ENCODE measurements at places on chromosomes 6 and 20. TPM values are rescaled to one million over a fixed set of nuclear protein-coding genes. Genes with fewer than 3 reads are reported as not detected.
A peak's percentile ranks its signal among the peaks of the same experiment; 100 is the strongest.

SIGLEC1 gene
- not detected for total RNA-seq

ZC3H12D gene
- 15.0 TPM for total RNA-seq

DNA sequence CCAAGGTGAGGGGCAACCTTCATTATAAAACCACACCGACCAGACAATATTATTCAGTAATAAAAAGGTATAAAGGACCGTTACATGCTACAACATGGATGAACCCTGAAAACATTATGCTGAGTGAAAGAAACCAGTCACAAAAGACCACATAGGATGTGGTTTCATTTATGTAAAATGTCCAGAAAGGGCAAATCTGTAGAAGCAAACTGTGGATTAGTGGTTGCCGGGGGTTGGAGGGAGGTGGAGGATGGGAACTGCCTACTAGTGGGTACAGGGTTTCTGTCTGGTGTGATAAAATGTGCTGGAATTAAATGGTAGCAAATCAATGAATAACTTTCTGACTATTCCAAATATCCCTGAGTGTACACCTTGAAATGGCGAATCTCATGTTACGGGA lies 10.2 kb upstream of the PRND start:
- no peak for DNase-seq

- DNase-seq, result no peak
Observed at GRCh38 chr20:21520702-21521595, 7.1 kb upstream of the NKX2-2 start.

- DNase-seq, result no peak
Observed at GRCh38 chr6:22970004-22970403, 400.6 kb downstream of the HDGFL1 start.

GRCh38 chr6:38876475-38876874 lies 161.4 kb downstream of the DNAH8 start:
- DNase-seq, result peak; percentile 25

CFB gene
- not detected for total RNA-seq

ID4 gene
- total RNA-seq, result not detected

ARG1 gene
- total RNA-seq, result not detected

- DNase-seq, result peak; percentile 85
Observed at GRCh38 chr20:297098-297924, at the start of gene ZCCHC3. Gene ZCCHC3, plus strand, starts transcription at chr20:297570. Its CDS starts 17 bp downstream, at chr20:297587.

- DNase-seq, result no peak
Observed at GRCh38 chr20:15834857-15835256, 738.4 kb downstream of the KIF16B start.

- DNase-seq, result no peak
Observed at GRCh38 chr20:400454-401275, 7.4 kb upstream of the RBCK1 start.

CCN6 gene
- total RNA-seq, result not detected

DNA sequence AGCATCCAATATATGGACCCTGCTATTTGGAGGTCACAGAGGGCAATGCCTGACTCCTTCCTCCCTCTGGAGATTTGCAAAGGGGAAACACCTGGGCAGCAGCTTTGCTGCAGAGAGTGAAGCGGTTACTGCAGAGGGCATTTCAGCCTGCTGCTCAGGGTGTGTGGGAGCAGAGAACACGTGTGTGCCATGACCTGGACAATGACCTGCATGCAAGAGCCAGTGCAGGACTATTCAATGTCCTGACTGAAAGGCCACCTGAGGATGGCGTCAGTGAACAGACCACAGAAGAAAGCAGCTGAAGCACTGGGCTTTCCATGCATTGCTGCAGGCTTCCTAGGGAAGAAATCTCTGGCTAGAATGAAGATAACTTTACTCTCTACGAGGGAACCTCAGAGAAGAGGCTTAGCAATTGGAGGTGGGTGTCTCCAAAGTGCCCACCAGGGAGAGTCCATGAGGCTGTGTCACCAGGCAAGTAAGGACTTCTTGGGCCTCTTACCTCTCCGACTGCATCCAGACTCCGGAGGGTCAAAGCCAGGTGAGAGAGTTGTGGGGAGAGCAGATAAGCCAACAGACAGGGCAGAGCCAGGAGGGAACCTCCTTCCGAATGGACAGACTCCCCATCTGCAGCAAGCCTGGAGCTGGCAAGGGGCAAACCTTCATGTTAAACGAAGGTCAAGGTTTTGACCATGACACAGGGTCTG lies 52.9 kb upstream of the PMEPA1 start:
- no peak for DNase-seq

DNA sequence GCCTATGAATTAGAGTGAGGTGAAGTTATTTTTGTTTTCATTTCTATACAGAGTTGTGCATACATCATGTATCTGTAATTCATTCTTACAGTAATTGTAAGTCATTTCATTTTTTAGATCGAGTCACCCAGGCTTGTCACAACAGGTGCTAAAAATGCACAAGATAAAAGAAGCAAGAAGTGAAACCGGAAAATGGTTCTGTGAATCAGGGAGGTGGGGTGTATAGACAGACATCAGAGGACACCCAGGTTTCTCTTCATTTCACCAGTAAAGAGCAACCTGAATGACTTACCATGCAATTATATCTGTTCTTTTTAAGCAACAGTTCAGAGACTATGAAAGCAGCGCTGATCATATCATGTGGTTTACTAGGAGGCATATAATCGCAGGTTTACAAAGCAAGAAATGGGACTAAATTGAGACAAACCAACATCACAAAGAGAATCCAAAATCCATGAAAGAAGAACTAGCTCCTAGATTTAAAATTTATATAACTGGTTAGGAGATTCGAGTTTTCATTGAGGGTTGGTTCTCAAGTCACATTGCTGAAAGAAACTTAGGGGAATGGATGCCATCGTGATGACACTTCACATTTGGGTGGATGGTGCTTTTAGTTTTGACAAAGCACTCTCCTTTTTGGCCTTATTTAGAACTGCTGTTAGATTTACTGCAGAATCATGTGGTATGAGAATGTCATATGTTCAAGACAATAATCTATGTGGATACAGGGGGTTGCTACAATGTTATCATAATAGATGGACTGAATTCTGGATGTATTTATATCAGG lies 27.9 kb upstream of the TBC1D7 start:
- peak; percentile 44 for DNase-seq

DNA sequence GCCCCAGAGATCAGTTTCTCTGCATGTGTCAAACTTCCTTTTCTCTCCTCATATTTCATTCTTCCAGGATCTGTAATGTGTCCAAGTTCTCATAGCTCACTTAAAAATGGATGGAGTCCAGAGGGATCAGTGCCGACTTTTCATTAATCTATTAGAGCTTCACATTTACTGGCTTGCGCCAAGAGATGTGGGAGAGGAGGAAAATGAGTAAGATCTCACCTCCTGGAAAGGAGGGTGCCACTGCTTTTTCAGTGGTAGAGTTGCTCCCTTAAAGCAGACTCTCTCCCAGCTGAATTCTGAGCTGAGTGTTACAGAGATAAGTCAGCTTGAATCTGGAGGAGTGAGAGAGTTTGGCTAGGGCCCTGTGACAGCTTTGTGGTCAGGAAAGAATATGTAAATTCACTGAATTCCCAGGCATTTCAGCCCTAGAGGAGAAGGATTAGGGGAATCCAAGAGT lies 175.9 kb downstream of the SOX4 start:
- DNase-seq, result no peak

TGIF2 gene
- 50.6 TPM for total RNA-seq

DNA sequence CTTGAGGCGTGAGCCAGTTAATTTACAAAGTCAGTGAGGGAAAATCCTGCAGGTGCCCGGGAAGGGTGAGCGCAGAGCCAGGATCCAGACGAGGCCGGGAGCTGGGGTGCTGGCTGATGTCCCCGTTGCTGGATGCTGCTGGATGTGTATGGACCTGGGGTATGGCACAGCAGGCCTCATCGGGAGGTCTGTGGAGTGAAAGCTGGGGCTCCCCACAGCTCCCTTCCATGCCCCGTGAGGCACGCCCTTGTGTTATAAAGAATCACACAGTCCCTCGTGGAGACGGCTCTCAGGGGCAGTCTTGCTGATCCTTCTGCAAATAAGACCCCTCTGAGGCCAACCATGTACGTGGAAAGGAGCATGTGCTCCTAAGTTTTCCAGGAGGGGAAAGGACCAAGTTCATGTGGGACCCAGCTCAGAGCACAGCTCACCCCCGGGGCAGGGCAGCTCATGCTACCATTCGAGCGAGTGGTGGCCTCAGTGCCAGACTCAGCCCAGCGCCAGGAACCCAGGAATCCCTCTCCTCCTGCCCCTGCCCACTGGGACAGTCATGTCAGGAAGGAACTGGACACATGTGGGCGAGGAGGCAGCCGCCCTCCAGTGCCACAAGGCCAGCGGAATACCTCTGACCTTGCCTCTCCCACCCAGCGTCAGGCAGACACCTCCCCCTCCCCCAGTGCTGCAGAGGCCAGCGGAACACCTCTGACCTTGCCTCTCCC lies 97.5 kb downstream of the CDH4 start:
- no peak for DNase-seq

DNA sequence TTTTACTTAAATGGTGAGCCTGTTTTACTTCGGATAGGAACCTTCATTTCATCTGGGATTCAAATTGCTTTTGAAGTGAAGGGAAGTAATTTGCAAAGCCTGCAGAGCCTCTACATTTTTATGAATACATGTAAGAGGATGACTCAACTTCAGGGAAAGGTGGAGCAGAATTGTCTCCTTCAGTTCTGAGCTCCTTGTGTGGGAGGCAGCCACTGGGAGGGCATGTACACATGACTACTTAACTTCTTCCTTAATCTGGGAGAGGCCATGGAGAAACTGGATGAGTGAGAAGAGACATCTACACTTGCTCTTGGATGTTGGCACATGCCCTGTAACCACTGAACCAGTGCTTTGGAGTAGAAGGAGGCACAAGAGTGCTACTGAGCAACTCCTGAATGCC lies 145.1 kb upstream of the NRSN1 start:
- no peak for DNase-seq

GUCA1A gene
- 0.18 TPM for total RNA-seq

DNA sequence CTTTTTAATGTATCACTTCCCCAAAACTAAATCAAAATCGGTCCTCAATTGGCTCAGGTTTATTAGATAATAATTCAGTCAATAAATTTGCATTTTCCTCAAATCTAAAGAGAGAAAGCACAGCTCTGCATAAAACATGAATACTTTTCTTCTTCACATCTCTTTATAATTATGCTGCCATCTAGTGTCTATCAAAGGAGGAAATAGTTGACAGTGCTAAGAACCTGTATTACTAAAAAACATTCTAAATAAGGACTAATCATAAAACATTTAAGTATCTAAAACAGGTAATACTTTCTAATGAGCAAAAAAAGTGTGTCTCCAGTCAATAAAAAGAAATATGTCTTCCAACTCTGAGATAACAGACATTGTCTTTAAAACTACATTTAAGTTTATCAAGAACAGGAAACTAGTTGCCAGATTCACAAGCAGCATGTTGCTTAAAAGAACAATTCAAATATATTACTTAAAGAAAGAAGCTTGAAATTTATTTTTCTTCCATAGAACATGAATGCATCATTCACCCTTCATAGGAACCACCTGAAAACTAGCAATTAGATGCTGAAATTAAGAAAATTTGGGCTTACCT lies 56.5 kb upstream of the DST start:
- no peak for DNase-seq
